ENCODE measurements at places on chromosomes 7 and 10.
A peak's percentile ranks its signal among the peaks of the same experiment; 100 is the strongest.

DNA sequence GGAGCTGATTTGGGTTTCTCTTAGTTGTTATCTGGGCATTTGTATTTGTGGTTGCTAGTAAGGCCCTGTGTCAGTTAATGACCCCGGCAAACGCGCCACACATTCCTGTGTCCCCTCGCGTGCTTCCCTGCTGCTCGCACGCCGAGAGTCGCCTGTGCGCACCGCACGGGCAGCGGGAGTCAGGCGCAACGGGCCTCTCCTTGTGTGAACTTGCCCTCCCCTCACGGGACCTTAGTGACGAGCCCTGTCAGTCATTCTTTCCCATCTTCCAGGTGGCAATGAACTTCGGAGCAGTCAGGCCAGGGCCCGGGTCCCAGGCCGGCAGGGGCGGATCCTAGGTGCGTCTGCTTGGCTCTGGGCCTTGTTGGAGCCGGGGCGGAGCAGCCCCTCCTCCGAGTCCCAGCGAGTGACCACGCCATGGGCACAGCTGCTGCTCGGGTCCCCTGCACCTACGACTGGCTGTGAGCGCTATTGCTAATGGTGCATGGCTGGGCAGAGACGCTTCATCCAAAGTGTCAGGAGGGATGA is 12.4 kb upstream of the PRKAR1B start:
- no peak for DNase-seq

- DNase-seq = no peak
These were observed 55.9 kb upstream of the ADRB1 start for GRCh38 chr10:113987805-113988204.

DNA sequence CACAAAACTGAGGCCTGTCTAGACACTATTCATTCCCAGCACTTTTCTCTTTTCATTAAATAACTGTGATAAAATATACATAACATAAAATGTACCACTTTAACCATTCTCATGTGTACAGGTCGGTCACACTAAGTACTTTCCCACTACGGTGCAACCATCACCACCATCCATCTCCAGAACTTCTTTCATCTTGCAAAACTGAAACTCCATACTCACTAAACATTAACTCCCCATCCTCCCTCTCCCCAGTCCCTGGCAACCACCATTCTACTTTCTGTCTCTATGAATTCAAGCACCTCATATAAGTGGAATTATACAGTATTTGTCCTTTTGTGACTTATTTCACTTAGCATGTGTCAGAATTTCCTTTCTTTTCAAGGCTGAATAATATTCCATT is 53.0 kb downstream of the ARHGAP12 start:
- no peak for DNase-seq

GRCh38 chr7:4613846-4614548 is 68.1 kb upstream of the FOXK1 start:
- DNase-seq = no peak

- DNase-seq = no peak
These were observed 29.0 kb upstream of the GSDME start for GRCh38 chr7:24786306-24786705.

DNA sequence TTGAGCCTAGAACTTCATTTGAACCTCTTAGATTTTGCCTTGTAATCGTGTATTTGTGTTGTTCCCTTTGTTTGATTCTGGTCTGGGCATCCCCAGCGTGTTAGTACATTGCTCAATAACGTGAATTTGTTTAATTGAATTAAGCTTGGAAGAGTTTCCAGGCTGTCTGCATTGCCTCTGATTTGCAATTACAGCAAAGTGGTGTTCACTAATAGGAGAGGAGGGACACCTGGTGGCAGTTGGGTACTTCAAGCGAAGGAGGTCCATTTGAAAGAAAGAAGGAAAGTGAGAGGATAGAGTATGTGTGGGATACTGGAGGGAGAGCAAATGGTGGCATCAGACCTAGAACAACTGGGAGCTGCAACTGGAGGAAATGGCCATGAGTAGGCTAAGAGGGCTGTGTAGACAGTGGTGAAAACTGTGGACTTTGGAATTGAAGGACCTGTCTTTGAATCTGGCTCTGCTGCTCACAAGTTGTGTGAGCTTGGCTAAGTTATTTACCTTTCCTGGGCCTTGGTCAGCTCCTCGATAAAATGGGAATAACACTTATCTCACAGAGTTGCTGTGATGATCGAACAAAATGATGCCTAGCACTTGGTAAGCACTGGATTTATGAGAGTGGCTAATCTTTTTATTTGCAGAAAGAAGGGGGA is 15.1 kb downstream of the LSMEM1 start:
- peak; percentile 11 for DNase-seq

- no peak for DNase-seq
These were observed 36.8 kb downstream of the CHST3 start for GRCh38 chr10:72001033-72001395.

DNA sequence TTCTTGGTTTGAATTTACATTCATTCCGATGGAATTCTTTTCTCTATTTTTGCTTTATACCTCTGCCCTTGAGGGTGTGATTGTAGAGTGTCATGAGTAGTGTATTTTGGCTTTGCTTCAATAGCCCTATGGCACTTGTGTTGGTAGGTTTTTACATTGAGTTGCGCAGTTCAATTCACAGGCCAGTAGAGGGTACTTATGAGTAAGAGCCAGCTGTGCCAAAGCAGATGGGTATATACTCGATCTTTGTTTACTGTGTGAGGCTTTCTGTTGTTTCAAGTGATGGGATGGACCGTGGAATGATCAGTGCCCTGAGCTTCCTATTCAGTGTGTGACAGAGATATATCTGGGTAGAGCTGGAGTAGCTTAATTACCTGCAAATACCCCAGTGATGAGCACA is 4.3 kb upstream of the AKR1C3 start:
- no peak for DNase-seq

DNA sequence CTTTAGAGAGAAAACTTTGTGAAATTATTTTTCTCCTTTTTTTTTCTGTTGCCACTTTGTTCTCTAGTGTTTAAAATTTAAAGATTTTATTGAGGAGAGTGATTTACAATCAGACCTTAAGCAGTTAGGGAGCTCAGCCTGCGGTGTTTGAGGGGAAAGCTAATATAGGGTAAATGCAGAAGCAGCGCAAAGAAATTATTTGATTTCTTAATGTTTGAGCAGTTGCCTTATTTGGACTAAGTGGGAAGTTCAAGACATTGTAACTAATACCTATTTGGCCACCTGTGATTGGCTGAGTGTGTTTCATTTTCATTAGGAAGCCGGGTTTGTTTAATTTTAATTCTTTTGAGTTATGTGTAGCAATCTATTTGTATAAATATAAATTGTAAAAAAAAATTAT is 25.3 kb downstream of the WAC start:
- no peak for DNase-seq

DNA sequence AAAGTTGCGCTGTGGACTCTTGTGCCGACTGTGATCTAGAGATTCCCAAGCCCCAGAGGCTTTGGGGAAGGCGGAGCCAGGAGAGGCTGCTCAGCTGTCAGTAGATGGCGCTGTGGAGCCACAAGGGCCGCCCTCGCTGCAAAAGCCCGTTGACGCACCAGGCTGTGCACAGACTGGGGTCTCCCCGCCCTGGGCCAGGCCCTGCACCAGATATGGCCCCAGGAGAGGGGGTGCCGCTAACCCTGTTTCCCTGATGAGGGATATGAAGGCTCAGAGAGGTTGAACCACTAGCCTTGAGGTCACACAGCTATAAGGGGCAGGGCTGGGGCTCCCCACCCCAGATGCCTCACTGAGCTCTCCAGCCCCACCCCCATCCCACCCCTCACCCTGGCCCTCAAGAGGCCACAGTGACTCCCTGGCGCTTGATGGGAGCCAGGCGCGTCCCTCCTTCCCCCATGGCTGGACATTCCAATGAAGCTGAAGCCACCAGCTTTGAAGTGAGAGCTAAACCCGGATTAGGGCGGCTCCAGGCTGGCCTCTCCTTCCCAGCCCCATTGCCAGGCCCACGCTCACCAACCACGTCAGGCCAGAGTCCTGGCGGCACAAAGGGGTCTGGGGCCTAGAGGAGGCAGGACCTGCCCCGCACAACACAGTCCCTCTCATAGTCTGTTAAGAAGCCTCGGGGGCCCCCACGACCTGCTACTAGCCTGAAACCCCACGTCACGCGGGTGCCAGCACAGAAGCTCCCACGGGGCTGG is 26.4 kb downstream of the MYL10 start:
- DNase-seq = peak; percentile 55

DNA sequence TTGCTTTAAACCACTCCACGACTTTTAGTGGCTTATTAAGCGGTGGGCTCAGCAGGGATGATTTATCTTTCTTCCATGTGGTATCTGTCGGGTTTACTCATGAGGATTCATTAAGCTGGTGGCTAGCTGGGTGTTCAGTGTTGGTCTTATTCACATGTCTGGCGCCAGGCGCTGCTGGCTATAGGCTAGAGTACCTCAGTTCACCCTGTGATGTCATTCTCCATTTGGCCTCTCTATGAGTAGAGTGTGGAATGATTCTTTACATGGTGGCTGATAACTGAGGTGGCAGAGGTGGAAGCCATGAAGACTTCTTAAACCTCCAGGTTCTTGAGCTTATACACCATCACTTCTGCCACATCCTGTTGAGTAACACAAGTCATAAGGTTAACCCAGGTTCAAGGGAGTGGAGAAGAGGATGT is 115.4 kb downstream of the MLLT10 start:
- no peak for DNase-seq

GRCh38 chr10:111209692-111210091 is 132.9 kb downstream of the ADRA2A start:
- DNase-seq = no peak

- DNase-seq = no peak
These were observed 73.3 kb downstream of the TAF3 start for GRCh38 chr10:7891634-7892033.

DNA sequence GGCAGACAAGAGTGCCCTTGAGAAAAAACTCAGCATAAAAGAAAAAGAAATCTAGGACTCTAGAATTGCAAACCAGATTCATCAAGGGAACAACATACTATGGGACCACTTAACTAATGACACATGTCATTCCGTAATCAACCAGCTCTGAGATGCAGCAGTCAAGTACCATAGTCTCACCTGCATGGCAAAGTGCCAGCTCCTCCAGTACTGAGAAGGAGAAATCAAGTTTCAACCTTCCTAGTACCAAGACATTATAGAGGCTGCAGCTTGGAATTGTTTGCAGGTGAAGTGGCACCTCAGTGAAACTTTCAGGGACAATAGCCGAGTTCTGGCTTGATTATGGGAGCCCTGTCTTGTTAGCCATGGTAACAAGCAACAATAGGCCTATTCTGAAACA is 11.5 kb downstream of the STEAP1 start:
- DNase-seq = no peak

DNA sequence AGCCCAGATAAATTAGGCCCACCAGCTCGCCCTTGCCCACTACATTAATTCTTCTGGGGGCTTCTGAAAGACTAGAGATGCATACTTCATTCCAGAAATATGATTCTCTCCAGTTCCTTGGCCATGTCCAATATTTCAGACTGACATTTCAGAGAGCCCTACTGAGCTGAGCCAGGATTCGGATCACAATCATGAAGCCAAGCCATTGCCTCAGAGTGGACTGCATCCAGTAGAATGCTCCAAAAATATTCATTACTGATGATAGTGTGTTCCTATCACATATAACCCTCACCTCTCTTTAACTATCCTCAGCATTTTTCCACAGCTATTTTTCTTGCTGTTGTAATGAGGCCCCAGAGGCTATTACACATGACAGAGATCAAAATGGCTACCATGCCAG is 38.7 kb downstream of the ARMH3 start:
- DNase-seq = no peak

DNA sequence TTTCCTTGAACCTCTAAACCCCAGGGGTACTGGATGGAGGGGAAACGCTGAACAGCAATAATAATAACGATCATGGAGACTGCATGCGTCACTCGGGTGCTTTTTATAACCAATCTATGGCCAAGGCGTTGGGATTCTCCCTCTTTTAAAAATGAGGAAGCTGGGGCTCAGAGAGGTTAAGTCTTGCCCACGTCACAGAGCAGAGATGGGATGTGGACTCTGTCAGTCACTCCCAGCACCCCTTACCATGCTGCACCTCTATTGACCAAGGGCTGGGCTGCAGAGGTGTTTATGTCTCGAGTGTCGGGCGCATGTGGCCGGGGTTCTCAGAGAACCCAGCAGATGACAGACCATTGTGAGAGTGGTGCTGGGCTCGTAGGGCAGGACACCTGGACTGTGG is 129.9 kb downstream of the CDH23 start:
- DNase-seq = no peak

DNA sequence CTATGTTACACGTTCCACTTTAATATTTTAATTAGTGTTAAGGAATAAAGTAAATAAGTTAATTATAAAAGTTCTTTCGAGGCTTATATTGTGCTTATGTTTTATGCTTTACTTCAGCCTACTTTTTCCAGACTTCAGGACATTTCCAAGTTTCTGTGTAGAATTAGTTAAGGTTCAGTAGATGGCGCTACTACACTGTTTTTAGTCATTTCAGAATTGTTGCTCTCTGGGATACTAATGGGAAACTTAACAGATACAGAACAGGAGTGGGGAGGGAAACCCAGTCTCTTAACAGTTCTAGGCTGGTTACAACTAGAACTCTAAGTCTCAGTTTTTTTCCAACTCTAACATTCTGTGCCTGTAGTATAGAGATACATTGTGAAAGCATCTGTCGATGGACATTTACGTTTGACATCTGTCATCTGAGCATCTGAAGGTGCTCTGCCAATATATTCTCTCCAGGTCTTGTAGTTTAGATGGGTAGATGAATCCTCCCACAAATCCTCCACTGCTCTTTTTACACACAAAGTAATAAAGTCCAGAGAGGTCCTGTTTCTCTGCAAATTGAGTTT is 56.8 kb upstream of the FAM171A1 start:
- no peak for DNase-seq

- no peak for DNase-seq
These were observed 152.4 kb upstream of the ADO start for GRCh38 chr10:62652114-62652513.

- peak; percentile 19 for DNase-seq
These were observed 13.2 kb downstream of the NUDCD3 start for GRCh38 chr7:44477063-44477830.

- DNase-seq = no peak
These were observed 25.9 kb downstream of the FOXI2 start for GRCh38 chr10:127762925-127763324.

DNA sequence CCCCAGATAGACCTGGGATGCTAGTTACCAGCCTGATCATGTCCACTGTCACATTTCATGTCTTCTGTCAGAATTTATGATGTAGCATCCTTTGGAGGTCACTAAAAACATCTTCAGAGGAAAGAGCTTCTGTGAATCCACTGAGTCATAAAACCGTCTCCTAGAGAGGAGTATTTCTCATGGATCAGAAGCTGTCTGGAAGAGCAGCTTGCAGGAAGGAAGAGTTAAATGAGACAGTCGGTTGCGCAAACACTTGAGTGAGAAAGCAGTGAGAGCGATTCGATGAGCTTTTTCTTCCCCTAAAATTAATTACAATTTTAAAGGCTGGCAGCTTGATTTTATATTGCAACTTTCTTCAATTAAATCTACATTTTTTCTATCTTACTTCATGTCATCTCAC is 47.2 kb upstream of the WDR11 start:
- no peak for DNase-seq

- no peak for DNase-seq
These were observed 9.4 kb downstream of the TAS2R41 start for GRCh38 chr7:143487061-143487460.

DNA sequence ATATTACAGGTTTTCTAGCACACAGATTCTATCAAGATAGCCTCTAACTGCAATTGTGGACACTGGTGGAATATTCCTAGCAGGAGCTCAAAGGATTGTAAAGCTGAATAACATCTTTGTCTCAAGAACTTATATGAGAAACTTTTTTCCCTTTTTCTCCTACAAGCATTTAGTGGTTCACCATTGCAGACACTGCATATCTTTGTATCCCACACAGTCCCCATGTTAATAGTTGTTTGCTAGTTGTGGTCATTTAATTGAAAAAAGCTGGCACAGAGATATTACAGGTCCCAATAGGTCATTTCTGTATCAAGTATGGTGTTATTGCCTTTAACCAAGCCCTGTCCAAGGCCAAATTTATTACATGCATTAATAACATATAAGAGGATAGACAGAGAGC is 226.2 kb upstream of the TCF7L2 start:
- DNase-seq = no peak
